ENCODE measurements at places on chromosomes 3 and 15.

DNA sequence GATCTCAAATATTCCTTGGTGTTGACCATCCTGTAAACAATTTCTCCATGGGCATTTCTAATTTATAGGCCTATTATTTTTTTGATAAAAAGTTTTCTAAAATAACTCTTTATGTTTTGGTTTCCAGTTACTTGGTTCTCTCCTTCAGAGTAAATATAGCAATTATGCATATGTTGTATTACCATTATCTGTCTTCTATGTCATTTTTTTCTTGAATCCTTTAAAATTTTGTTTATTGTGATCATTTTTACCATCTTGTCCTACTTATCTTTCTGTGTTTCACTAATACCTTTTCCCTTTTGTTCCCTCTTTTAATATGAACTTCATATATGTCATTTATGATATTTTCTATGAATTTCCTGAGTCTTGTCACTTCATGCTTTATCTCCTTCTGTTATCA is 341.1 kb downstream of the PDCD6IP start:
- DNase-seq, result no peak

GRCh38 chr3:174951034-174951433 is 91.9 kb downstream of the NAALADL2 start:
- peak; percentile 86 for DNase-seq

- no peak for DNase-seq
Measured at GRCh38 chr3:113243846-113244245, 32.5 kb downstream of the BOC start.

GRCh38 chr3:25033407-25034029 is 394.5 kb upstream of the RARB start:
- DNase-seq, result peak; percentile 21

- no peak for DNase-seq
Measured at GRCh38 chr15:74851960-74852359, 9.0 kb upstream of the ULK3 start.

- DNase-seq, result peak; percentile 79
Measured at GRCh38 chr3:100032243-100032642, 82.1 kb downstream of the FILIP1L start.

GRCh38 chr3:7577513-7577912 is 716.6 kb downstream of the GRM7 start:
- no peak for DNase-seq

- no peak for DNase-seq
Measured at GRCh38 chr15:74388363-74388951, 21.0 kb upstream of the CYP11A1 start.

DNA sequence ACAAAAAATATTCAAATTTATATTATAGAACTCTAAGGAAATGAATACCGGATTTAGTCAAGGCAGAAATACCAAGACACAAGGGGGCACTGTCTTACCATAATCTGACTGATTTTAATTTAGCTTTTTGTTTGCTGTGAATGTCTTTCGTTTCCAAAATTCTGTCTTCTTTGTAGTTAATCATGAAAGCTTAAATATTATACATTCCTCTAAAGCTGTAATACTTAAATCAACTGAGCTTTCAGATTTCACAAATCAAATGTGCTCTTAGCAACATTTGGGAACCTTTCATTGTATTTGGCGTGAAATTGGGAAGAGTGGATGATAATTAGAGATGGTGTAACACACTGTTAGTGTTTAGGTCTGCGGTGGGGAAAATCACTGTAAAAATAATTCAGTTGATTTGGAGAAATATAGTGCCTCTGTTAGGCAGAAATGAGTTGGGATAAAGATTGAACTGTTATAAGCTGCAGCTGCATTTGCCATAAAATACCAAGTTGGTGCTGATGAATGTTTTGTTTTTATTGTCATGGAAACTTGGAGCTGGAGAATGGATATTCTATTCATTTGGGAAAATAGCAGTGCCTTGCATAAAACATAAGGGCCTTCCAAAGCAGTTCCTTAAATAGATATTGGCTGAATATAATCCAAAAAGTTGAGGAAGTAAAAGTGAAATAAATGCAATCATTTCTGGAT is 228.2 kb downstream of the TCF12 start:
- peak; percentile 63 for DNase-seq

GRCh38 chr3:12186046-12186445 is 27.3 kb upstream of the TIMP4 start:
- DNase-seq, result no peak

- no peak for DNase-seq
Measured at GRCh38 chr15:81244306-81244705, 47.6 kb downstream of the IL16 start.

DNA sequence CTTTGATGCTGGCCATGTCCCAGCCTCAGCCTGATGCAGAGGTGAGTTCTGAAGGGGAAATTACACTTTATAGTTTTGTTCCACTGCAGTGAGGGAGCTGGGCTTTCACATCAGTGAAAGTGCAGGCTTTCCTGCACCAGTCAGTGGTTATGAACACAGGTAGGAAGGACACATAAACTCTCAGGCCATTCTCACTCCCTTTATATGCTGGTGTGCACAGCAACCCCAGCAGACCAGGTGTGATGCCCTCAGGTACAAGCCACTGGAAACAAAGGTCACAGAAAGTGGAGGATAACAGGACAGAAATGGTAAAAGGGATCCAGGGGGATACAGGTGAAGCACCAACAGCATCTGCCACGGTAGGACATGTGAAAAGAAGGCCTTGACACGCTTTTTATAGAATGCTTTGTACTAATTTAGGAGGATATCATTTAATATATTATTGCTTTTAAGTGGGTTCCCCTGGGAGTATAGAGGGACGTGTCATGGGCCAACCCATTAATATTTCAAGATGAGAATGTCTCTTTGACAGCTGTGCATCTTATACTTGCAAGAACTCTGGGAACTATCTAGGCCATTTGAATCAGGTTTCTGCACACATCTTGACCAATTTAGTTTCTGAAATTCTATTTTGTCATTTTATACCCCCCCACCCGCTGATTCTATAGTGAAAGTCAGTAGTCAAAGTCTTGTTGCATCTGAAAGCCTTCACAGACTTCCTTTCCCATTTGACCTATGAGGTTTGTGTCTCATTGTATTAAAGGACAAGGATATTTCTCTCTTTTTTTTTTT is 25.0 kb upstream of the BLM start:
- no peak for DNase-seq

DNA sequence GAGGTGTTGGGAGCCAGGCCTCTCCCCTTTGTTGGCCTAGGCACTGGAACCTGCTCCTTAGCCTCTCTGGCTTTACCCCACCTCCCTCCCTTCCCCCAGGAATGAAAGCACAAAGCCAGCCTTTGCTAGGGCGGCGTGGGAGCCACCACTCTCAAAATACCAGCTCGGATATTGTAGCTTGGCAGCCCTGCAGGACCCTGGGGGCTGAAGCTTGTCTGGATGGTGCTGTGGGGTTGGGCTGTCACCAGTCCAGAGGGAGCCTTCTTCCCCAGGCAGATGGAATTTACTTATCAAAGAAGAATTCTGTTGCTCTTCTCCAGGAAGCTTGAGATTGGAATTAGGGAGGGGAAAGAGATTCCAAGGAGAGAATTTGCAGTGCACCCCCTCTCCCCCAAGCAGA is 14.9 kb upstream of the GRM2 start:
- no peak for DNase-seq
